ENCODE measurements at places on chromosomes 7 and 10.
A peak's percentile ranks its signal among the peaks of the same experiment; 100 is the strongest.

GRCh38 chr7:40850017-40850416, 715.2 kb downstream of the SUGCT start:
- DNase-seq, result no peak

DNA sequence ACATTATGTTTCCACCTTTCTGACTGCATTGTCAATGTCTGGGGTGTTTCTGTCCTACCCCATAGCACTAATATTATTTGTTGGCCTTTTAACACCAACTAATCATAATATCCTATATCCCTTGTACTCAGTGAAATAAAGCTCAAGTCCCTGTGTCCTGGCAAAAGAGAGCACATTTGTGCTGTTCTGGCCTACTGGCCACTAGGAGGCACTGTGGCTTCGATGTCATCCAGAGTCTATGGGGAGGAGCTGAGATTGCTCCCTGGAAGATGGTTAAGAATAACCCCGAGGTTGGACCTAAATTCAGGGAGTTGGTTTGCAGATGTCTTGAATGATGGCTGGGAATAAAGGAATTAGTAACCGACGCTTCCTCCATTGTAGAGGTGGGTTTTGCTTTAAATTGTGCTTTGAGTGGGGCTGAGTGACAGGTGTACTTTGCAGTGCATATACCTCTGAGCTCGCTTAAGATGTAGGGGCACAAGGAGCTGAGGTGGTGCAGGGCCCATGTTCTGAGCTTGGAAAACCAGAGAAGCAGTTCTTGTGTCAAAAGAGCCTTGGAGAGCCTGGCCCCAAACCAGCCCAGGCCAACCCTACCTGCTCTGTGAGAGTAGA, 191.2 kb upstream of the PRSS1 start:
- peak; percentile 75 for DNase-seq

DNA sequence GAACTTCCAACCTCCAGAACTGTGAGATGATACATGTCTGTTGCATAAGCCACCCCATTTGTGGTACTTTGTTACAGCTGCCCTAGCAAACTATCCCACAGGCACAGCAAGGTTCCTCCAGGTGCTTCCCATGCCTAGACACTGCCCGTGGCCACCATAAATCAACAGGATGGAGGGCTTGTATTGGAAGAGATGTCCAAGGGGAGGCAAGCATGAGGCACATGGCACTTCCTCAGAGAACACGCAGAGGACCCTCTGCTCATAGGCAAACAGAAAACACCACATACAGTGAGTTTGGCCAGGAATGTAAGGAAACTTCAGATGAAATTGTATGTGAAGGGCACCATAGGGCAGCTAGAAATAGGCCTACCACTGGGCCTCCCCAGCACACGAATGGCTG, 291.1 kb downstream of the GRID1 start:
- no peak for DNase-seq

DNA sequence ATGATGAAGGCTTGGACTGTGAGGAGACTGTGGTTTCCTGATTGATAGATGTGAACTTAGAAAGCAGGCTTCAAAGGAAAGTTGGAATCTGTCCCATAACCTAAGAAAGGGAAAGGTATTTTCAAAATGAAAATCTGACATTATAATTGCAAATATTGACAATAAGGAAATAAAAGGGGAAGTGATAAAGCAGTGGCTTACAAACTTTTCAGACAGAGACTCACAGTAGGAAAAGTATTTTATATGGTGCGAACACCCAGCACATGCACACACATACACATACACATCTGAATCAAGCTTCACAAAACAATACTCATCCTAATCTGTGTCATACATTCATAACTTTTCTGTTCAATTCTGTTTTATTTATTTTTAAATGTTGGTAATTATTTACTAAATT, 4.8 kb downstream of the PON1 start:
- no peak for DNase-seq

- DNase-seq, result no peak
Measured at GRCh38 chr10:13669182-13669855, 82.6 kb downstream of the PRPF18 start.

DNA sequence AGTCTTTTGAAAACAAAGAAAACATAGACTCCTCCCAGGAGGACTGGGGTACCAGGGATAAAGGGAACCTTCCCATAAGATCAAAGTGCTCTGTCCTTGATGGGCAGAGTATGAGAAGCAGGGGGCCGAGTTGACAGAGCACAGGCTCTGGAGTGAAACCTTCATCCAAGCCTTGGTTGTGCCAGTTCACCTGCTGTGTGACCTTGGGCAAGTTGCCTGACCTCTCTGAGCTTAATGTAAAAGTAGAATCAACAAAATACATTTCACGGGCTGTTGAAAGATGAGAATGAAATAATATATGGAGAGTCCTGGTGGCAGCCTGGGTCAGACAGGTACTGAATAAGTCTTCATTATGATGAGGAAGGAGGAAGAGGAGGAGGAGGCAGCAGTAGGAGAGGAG, 69.9 kb downstream of the SLIT1 start:
- no peak for DNase-seq

DNA sequence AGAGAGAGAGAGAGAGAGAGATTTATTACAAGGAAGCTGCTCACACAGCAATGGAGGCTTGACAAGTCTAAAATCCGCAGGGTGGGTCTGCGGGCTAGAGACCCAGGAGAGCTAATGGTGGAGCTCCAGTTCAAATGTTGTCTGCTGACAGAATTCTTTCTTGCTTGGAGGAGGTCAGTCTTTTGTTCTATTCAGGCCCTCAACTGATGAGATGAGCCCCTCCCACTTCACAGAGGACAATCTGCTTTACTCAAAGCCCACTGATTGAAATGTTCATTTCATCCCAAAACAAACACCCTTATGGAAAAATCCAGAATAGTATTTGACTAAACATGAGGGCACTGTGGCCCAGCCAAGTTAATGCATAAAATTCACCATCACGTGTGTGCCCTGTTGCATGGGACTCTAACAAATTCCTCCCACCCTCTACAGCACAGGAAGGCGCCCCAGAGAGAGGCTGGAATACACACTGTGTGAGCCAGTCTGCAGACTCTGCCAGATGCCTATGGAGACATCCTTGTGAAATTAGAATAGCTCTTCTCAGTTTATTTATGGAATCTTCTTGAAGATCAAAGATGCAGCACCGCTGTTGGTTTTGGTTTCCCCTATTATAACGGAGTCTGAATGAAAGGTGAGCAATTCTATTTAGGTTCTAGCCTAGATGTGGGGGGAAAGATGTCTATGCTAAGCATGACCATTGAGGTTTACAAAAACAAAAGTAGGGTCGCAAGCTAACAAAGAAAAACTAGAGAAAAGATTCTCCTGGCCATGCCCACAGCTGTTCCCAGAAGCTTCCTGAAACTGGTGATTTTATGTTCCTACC, 123.0 kb upstream of the SFMBT2 start:
- DNase-seq, result no peak

GRCh38 chr10:78664929-78665553, 403.7 kb upstream of the ZMIZ1 start:
- DNase-seq, result peak; percentile 19

DNA sequence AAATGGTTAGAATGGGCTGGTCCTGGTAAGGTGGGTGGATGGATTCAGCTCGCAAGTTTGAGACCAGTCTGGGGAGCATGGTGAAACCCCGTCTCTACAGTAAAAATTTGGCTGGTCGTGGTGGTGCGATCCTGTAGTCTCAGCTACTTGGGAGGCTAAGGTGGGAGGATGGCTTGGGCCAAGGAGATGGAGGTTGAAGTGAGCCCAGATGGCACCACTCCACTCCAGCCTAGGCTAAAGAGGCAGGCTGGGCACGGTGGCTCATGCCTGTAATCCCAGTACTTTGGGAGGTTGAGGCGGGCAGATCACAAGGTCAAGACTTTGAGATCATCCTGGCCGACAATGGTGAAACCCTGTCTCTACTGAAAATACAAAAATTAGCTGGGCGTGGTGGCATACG, 15.3 kb downstream of the IFT22 start:
- DNase-seq, result no peak

DNA sequence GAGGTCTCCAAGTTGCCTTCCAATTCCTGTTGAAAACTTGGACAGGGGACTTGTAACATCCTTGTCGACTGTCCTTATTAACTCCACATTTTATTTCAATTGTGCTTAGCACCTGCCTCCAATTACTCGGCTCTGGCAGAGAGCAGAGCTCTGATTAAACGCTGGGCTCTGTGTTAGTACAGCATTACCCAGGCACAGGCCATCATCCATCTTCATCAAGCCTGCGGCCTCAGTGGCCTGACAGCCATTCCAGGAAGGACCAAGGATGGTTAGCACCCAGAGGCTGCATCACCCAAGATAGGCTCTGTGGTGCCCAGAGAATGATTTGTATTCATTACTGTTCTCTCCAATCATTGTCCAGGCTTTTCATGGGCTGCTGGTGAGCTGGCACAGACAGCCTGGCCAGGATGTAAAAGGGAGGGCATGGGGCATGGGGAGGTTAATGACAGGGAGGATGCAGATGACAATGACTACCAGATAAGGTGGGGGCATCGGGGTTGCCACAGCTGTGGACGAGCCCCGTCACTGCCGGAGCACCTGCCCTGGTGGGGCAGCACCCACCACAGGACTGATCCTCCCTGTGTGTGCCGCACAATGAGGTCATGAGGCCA, 123.3 kb downstream of the PTPN20 start:
- no peak for DNase-seq

DNA sequence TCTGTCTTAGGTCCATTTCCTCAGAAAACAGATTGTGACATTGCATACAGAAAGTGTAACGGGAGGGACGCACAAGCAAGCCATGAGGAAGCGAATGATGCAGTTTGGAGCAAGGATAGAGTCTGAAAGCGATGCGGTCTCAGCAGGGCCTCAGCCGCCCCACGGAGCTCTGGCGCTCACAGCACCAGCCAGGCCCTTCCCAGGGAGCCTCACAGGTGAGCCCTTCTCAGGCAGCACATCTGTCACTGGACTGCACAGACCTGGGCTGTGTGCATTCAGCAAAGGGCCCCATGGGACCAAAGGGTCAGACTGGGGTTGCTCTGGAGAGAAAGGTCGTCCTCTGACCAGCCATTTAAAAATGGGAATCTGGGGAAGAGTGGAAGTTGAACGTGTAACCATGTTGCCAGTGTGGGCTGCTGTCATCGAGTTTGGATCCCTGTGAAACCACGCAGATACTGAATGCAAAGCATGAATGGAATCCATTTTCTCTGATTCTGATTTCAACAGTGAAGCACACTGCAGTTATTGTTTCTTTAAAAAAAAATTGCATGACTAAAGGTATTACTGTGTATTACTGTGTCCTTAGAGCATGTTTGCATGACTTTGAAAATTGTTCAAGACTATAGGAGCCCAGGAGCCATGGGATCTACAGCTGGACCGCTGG, 350.0 kb upstream of the AKR1E2 start:
- DNase-seq, result no peak

GRCh38 chr10:118339111-118339510, 3.0 kb downstream of the FAM204A start:
- DNase-seq, result no peak

DNA sequence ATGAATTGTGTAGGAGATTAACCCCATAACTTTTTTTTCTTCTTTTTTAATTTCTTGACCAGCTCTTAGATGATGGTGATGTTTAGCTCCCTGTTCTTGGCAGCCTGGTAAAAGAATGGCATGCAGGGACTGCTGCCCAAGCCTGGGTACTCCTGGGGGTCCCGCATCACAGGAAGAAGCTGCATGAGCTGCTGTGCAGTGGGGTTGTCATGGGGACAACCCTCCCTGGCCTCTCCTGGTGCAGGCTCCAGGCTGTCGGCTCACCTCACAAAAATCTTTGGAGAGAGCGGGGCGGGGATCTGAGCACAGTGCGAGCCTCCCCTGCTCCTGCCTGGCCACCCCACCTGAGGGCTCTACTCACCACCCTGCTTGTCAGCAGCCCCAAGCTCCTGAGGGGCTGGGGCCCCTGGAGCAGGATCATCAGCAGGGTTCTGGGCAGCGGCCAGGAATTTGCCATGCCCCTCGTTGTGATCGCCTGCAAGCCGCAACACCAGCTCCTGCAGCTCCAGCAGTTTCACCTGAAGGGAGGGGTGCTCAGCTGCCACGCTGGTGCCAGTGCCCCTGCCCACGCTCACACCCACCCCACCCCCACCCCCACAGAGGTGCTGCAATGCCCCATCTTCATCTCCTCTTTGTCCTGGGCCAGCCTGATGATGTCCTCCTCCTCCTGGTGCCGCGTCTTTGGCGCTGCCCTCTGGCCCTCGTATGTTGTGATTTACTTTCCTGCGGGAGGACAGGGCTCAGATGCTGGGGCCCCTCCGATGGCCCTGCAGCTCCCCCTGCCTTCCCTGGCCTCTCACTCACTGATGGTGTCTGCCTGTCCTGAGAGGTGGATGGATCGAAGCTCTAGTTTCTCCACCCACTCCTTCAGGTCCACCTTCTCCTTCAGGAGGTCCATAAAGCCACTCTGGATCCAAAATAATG, 15.5 kb upstream of the MTPAP start:
- no peak for DNase-seq

DNA sequence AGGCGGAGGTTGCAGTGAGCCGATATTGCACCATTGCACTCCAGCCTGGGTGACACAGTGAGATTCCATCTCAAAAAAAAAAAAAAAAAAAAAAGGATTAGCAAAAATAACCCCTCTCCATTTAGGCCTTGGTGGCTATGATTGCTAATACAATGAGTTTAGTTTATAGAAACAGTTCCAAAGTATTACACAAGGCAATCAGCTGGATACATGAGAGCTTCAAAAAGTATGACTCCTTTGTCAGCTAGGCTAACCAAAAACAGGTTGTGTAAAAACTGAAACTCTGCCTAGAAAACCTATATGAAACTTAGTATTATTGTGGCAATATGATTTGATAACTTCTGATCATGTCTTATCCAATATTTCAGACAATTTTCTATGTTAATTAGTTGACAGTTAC, 57.2 kb downstream of the SUGCT start:
- no peak for DNase-seq

DNA sequence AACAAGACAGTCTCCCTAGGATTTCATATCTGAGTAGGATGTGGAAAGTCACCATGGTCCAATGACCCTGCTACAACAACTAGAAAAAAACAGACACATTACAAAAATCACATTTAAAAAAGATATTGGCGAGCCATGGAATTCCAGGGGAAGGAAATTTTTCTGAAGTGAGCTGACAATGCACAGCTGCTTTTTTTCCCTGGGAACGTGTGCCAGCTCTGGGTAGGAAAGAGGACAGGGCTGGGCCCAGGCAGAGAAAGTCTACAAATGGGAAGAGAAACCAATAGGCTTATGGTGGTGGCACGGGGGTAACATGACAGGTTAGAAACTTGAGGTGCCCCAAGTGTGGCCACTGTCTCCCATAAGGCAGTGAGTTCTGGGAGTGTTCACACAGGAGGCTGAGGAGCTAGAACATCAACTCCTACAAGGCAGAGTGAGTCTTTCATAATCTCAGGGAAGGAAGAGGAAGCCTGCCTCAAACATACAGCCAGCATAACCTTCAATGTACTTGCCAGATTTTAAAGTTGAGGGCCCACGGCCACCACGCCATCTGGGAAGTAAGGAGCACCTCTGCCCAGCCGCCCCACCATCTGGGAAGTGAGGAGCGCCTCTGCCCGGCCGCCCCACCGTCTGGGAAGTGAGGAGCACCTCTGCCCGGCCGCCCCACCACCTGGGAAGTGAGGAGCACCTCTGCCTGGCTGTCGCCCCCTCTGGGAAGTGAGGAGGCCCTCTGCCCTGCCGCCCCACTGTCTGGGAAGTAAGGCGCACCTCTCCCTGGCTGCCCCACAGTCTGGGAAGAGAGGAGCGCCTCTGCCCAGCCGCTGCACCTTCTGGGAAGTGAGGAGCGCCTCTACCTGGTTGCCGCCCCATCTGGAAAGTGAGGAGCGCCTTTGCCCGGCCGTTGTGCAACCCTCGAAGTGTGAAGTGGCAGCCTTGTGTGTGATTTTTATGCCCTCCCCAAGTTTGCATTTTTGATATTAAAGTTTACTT, 5.9 kb downstream of the FBXL13 start:
- DNase-seq, result no peak

All from MM.1S (cell line).